Head of caudate nucleus (tissue), 42 donors: ENCODE measurements at places on chromosomes 4 and X.
A peak's percentile ranks its signal among the peaks of the same experiment; 100 is the strongest.

DNA sequence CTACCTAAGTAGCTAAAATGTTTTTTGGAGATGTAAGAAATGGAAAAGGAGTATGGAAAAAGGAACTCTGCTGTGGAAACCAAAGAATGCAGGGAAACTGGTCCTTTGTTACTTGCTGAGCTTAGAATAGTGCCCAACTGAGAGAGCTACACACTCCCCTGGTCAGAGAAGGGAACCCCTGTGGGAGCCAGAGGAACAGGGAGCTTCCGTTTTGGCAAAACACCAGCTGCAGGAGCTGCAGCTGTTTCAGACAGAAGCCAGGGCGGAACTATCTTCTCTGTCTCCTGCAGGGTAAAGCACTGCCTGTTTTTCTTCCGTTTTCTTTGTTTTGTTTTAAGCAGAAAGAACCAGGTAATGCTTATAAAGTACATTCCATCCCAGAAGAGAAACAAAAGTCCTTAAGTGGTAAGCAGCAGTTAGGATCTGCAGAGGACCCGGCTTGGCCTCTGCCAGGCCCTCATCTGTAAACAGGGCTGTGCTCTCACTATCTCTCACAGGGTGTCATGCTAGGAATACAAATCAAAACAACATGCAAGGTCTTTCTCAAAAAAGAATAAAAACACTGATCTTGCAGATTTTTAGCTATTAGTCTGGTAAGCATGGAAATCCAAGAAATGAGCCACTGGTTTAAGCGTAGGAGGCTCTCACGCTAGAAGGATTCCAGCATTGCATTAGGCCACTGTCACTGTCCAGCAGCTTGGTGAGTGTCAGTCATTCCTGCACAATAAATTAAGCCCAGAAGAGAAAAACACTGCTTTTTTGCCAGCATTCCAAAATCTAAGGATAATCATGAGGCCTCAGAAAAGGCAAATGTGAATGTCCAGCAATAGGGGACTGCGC lies 76.1 kb downstream of the CHST7 start:
- peak; percentile 45 for DNase-seq

- no peak for DNase-seq
These were observed 174.9 kb upstream of the SMARCAD1 start for GRCh38 chr4:94032754-94033153.

- no peak for DNase-seq
These were observed 65.9 kb downstream of the UCHL1 start for GRCh38 chr4:41322617-41323016.

DNA sequence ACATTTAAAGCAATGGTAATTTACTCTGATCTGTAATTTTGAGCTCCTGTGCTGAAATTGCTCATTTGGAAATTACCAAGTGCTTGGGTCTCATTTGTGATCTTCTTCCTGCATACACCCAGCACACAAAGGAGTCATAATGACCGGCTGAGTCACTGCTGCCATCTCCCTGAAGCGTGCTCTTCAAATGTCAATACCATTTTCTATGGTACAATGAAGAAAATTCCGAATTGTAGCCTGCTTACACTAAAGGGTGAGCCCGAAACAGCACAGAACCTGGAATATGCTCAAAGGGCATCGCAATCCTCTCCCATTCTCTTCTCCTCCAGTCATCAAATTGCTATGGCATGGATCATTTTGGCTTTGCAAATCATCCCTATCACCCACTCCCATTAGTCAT lies 140.5 kb downstream of the GRIA3 start:
- DNase-seq = no peak

GRCh38 chrX:110584083-110584482 lies 211.5 kb downstream of the CHRDL1 start:
- no peak for DNase-seq

DNA sequence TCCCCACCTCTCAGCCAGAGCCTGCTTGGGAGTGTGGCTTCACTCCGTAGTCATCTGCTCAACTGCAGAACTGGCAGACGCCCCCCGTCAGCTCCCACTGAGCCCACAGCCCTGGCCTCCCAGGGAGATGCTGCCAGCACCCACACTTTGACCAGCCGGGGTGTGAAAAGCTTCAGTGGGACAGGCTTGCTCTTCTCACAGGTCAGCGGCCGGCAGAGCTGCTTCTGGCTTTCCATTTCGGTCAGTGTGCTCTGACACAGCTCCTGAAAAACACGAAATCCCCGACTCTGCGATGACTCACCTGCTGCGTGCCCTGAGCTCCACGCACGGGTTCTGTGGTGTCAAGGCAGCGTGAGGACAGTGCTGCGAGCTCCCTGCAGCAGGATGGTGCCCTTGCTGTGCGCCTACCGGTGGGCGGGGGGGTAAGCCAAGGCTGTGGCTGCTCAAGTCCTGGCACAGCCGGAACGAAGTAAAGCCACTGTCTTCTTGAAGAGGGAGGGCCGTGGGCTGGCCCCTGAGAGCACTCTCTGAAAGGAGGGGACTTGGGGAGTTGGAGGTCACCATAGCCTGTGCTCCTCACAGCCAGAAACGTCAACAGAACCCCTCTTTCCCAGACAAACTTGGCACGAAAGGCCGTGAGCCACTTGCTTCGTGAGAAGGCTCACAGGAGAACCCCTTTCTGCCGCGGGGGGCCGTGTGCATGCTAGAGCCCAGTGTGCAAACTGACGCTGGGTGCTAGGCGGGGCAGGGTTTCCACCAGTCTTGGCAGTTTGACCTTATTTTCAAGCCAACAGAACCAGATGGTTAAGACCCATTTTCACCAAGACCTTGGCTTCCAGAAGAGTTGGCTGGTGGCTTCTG lies 23.6 kb downstream of the NOP14 start:
- no peak for DNase-seq

DNA sequence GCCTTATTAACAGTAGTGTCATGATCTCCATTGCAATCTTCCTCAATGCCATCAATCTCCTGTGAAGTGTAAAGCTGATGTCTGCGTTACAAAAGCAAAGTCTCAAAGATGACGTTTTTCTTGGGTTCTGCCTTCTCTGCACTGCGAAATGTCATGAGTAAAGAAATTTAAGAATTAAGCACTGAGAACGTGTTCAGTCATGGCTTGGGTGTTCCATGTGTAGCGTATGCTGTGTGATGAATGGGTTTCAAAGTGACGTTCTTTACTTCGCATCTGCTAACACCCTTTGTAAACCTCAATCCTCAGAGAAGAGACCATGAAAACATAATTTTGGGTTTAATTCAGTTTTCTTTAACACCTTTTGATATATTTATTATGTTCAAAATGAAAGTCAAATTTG lies 999 bp downstream of the NAP1L5 start:
- no peak for DNase-seq

DNA sequence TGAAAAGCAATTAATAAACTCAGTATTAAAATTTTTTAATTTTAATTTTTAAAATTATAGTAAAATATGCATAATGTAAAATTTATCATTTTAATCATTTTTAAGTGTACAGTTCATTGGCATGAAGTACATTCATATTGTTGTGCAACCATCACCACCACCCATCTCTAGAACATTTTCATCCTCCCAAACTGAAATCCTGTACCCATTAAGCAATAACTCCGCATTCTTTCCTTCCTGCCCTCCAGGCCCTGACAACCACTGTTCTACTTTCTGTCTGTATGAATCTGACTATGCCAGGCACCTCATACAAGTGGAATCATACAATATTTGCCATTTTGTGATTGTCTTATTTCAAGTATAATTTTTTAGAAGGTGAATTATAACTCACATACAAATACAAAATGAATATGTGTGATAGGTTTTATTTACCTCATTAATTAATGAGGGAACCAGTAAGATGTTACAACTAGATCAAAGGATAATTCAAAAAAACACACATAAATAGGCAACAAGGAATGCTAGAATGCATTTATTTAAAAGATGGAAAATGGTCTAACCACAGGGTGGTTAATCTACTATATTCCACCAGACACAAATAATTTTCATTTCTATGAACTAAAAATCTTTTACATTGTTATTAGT lies 13.1 kb upstream of the AFF1 start:
- DNase-seq = no peak

- no peak for DNase-seq
These were observed 12.3 kb downstream of the CHRNA9 start for GRCh38 chr4:40347472-40347871.

- peak; percentile 31 for DNase-seq
These were observed 717.1 kb upstream of the HS3ST1 start for GRCh38 chr4:12145768-12146167.

DNA sequence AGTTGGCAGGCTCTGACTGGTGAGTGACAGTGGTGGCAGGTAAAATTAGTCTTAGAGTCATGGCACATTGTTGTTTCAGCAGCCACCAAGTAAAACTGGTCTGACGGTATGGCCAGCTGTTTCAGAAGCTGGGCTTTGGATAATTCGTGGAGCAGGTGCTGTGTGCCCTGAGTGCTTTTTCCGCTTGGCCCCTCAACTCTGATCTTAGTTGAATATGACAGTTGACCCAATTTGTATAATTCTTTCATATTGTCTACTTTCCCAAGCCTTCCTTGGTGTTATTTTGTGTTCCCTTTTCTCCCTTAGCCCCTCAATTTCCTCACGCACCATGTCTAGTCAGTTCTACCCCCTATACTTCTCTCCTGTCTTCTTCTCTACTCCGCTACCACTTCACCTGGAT lies 32.0 kb downstream of the CDS1 start:
- no peak for DNase-seq

GRCh38 chr4:125187226-125188176 lies 127.3 kb upstream of the FAT4 start:
- no peak for DNase-seq

GRCh38 chr4:1172971-1173757 lies 781 bp upstream of the SPON2 start:
- no peak for DNase-seq

- DNase-seq = no peak
These were observed 71.2 kb upstream of the HCCS start for GRCh38 chrX:11039926-11040325.

DNA sequence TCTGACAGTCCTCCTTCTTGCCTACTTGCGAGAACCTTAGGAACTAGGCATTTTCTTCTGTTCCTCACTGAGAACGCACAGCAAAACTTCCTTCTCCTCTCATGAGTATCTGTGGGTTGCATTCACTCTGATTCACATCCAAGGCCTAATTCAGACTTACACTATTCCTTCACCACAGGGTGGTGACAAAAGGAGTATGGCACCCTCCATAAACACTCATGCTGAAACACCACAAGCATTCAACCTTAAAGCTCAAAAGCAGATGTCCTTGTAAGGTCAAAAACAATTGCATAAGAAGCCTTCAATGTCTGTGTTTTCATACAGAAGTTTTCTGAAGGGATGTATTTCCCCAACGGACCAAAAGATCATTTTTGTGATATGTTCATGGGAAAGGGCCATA lies 147.3 kb downstream of the CORIN start:
- no peak for DNase-seq

DNA sequence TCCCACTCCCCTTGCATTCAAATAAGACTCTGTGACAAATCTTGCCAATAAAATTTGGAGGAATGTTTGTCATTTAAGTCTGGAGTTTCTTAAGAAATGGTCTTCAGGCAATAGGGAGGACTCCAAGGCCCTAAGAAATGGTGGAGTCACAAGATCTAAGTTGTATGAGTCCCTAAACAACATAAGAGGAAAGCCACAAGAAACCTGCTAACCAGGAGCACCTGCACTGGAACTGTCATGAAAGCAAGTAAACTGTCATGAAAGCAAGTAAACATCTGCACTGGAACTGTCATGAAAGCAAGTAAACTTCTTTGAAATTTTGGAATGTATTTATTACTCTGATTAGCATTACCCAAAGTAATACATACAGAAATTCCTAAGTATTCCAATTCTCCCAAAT lies 3.5 kb downstream of the CNOT6L start:
- no peak for DNase-seq

- no peak for DNase-seq
These were observed 13.5 kb downstream of the AFF1 start for GRCh38 chr4:86948276-86948675.

- no peak for DNase-seq
These were observed 231.8 kb upstream of the GPRIN3 start for GRCh38 chr4:89539374-89539773.

DNA sequence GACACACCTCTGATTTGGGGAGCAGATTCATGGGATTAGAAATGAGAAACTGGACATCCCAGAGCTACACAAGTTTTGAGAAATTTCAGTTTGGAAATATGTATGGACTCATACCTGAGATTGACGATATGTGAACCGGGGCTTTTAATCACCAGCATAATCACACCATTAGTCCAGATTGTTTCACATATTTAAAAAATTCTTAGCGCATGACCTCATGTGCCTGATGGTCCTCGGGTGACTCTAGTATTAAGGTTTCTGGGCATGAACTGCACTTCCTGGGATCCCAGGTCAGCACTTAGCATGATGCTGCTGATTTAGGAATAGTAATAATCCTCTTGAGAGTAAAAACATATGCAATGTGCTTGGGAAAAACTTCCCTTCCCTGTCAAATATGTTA lies 91.9 kb upstream of the BCOR start:
- DNase-seq = no peak

DNA sequence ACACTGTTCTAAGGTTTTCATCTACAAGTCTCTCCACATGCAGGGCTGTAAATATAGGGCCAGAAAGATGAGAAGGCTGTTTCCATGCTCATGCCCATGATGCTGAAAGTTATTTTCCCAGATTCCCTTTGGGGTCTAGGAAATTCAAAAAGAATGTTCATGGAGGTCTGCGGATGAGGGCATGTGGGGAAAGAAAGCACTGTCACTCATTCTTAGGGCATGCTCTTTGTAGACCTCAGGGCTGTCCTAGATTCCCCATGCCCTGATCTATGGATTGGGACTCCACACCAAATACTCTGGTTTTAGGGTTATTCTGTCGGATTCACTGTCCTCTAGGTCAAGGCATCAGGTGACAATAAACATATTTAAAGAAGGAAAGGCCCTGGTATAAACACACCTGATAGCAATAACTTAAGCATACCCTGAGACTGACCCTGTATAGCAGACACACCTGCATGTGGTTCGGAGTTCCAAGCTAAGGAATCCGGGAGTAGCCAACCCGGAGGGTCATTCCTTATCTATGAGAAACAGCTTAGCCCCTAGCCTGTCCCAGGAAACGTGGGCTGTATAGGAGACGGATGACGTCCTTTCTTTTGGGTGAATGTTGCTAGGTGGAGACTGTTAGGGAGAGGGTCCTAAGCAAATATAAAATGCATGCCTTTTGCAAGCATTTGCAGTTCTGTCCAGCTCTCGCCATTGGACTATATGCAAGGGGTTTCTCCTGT lies 37.6 kb downstream of the LNX1 start:
- DNase-seq = no peak

- DNase-seq = no peak
These were observed 51.2 kb downstream of the TMEM144 start for GRCh38 chr4:158261480-158261879.

GRCh38 chr4:128295255-128295654 lies 7.6 kb upstream of the PGRMC2 start:
- no peak for DNase-seq

DNA sequence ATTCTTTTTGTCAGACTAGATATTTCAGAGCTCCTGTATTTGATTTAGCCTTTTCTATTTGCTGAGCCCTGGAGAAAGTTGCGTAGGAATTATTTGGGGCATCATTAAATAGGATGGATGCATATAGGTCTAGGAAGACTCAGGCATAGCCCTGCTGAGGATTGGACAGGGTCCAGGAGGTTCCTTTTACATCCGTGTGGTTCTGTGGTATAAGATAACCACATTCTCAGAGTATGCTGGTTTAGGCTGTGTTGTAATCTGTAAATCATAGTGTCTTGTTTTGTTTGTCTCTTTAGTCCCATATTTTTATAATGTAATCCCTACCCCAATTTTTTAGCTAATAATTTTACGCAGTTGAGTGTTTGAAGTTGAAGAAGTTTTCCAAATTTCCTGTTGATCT lies 513.7 kb downstream of the RPA4 start:
- DNase-seq = no peak
